Activated CD4-positive, alpha-beta memory T cell treated with anti-CD3 and anti-CD28 coated beads, Interleukin-2, amount 10 ng/mL, durations not matched to agents 7 days and 5 days (primary cell): ENCODE measurements at places on chromosomes 1 and 21. TPM values are rescaled to one million over a fixed set of nuclear protein-coding genes. Genes with fewer than 3 reads are reported as not detected.
A peak's percentile ranks its signal among the peaks of the same experiment; 100 is the strongest.

DNA sequence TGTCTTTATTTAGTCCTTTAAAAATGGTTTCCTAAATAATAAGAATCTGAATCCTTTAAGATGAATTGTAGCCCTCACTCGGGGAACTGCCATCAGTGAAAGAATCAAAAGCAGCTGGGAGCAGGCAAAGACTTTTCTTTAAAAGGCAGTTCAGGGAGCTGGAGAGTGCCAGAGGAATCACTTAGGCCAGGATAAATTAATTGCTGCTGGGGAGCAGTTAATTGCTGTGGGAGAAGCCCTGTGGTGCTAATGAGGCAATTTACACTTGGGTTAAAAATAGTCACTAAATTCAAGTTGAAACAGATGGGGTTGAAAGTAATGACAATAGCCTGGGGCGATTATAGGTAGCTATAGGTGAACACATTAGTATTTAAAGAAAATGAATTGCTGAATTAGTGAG, 38.7 kb upstream of the COL24A1 start:
- DNase-seq: no peak

GRCh38 chr1:18716785-18717678, 86.4 kb downstream of the PAX7 start:
- DNase-seq: no peak

LRRC8D gene
- total RNA-seq: 19.4 TPM

VHLL gene
- not detected for total RNA-seq

- peak; percentile 55 for DNase-seq
Measured at GRCh38 chr1:83508485-83509151, 490.3 kb downstream of the TTLL7 start.

DNA sequence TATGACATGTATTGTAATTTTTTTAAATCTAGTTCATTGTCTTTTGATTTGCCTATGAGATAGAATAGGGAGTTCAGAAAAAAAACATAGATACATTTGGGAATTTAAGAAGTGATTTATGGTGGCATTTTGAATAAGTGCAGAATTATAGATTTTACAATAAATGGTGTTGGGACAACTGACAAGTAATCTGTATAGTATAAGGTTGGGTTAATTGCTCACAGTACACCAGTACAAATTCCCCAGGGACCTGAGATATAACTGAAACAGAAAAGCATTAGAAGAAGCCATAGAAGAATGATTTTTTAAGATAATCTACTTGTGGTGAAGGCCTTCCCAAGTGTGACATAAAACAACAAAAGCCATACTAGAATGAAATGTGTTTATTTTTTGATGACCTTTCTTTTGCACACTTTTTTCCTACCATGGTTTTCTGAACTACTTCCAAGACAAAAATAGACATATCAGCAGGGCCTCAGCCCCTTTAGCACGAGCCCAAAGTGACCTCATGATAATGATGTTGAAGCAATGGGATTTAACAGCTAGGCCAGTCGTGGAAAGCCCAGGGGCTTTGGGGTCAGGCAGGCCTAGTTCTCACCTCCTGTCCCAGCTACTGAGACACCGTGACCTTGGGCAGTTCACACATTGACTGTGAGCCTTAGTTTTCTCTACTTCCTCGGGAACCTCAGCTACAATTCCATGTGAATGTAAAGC, 87.4 kb downstream of the GREM2 start:
- DNase-seq: no peak

GRCh38 chr1:233704898-233705723, 91.2 kb downstream of the KCNK1 start:
- no peak for DNase-seq

DNA sequence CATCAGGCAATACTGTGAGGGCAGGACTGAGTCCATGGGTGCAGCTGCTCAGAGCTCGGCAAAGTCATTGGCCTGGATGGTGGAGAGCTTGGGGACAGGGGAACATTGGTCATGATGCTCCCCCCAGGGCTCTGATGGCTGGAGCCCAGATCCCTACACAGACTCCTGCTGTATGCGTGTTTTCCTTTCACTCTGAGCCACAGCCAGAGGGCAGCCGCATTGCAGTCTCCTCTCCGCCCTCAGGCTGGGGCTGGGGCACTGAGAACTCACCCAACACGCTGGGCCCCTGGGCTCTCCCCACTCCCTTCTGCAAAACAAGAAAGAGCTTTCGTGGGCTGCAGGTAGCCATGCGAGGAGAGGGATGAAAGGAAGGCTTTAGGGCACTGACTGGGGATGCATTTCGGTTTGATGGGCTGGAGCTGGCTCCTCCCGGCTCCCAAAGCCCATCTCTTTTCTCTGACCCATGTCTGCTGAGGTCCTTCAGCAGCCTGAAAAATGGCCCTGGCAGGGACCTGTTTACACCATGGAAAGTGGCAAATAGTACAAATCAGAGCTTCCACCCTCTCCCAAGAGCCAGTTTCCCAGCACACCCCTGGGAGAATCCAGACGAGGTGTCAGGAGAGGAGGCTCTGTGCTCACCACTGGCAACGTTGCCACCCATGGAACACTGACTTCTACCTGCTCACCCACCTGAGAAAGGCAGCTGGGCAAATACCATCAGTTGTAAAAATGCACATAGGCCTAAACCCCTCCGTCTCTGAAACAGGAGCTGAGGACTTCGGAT, 43.8 kb downstream of the CAPN2 start:
- no peak for DNase-seq

DNA sequence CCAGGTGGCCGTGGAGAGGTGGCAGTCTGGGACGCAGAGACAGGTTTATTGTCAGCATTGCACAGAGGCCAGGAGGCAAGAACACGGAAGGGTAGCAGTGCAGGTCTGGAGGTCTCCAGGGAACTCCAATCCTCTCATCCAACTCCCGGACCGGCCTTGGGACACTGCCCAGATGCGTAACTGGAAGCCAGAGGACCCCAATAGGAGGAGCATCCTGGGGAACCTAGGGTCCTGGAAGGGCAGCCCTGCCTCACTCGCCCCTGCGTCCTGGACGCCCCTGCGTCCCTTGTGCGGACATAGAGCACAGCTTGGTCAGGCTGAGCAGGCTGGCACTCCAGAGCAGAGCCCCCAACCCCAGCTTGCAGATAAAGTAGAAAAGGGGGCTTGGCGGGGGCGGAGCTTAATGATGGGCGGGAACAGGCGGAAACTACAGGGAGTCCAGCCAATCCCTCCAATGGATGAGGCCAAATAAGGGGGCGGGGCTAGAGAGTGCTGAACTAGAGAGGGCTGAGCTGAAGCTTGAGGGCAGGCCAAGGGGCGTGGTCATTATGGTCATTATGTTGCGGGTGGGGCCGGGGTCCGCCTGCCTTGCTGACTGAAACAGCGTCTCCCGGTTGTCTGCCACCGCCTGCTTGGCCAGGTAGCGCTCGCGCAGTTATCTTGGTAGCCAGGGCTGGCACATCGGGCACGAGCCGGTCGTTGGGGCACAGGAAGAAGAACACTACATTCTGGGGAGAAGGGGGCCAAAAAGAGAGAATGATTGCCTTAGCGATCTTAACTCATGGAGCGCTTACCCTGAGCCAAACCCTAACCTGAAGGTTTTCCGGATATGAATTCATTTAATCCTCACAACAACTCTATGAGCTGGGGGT, 3.7 kb upstream of the ARHGEF19 start:
- peak; percentile 78 for DNase-seq

GBP4 gene
- 61.6 TPM for total RNA-seq
